GM04503 (cell line): ENCODE measurements at places on chromosomes 5 and 9.
A peak's percentile ranks its signal among the peaks of the same experiment; 100 is the strongest.

GRCh38 chr5:81545911-81546310 is 152.0 kb upstream of the ACOT12 start:
- no peak for DNase-seq

GRCh38 chr9:16030528-16031185 is 477.8 kb downstream of the CCDC171 start:
- peak; percentile 66 for DNase-seq

- no peak for DNase-seq
These were observed 48.9 kb downstream of the NTRK2 start for GRCh38 chr9:84718476-84718875.

DNA sequence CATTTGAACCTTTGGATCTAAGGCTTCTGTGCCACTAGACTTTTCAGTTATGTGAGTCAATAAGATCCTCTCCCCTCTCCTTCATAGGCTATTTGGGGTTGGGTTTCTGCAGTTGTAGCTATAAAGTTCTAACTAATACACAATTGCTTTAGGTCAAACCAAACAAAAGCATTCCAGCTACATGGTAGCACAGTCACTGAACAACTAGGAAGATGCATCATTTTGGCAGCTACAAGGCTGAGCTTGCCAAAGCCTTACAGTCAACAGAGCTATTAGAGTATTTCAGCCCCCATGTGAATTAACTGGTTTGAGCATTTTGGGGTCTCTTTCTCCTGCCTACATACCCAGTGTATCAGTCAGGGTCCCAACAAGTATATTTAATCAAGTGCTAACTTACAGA is 234.6 kb downstream of the ZNF608 start:
- no peak for DNase-seq

DNA sequence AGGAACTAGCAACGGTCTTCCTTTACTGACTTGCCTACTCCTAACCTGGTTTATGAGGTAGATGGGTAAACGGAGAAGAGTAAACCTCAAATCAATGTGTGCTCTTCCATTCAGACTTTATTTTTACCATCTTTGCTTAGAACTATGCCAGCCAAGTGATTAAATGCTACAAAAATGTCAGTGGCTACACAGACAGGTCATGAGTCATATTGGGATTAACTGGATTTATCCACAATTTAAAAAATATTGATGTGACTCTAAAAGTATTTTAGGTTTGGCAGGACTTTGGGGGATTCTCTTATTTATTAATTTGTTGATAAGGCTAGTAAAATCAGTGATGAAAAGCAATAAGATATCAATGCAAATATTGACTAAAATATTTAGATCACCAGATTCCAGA is 275.0 kb downstream of the PLK2 start:
- peak; percentile 31 for DNase-seq

DNA sequence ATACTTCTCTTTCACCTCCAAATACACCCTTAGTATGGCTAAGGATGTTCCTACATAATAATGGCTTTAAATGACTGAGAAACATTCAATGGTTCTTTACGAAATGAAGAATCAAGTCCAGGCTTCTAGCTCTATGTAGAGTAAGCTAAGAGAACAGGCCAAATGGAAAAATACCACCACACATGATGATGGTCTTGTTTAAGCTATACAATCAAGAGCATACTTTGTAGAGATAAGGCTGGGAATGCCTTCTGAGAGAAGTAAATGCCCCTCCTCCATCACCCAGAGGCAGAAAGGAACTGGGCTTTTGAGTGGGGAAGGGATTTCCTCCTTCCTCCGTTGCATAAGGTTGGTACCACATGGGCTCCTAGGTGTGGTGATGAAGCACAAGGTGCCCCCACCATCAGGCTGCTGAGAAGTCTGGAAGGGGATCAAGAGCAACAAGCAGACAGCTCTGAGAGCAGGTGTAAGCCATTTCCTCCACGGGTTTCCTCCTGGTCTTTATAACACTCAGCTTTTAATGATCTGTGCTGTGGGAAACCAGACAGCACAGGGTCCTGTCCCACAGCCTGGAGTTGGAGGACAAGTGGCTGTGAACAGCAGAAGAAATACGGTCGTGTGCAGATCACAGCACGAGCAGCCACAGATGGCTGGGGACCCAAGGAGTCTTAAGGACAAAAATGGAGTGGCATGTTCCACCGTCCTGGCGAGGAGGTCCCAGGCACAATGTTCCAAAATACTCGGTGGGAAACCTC is 396.9 kb downstream of the CTNND2 start:
- DNase-seq, result no peak

- no peak for DNase-seq
These were observed 51.3 kb downstream of the ARL15 start for GRCh38 chr5:54259090-54259489.

GRCh38 chr5:58317009-58317408 is 142.9 kb downstream of the PLK2 start:
- no peak for DNase-seq

GRCh38 chr5:174901336-174901735 is 177.0 kb downstream of the MSX2 start:
- DNase-seq, result no peak

- DNase-seq, result no peak
These were observed 4.8 kb upstream of the IFNA8 start for GRCh38 chr9:21404146-21404545.

- no peak for DNase-seq
These were observed 8.1 kb downstream of the NDST1 start for GRCh38 chr5:150516011-150516410.

- DNase-seq, result peak; percentile 86
These were observed 15.3 kb downstream of the C9orf152 start for GRCh38 chr9:110192531-110193261.

- no peak for DNase-seq
These were observed 8.1 kb downstream of the ARPC5L start for GRCh38 chr9:124869986-124870560.

GRCh38 chr5:107118184-107119019 is 552.3 kb downstream of the EFNA5 start:
- DNase-seq, result no peak

DNA sequence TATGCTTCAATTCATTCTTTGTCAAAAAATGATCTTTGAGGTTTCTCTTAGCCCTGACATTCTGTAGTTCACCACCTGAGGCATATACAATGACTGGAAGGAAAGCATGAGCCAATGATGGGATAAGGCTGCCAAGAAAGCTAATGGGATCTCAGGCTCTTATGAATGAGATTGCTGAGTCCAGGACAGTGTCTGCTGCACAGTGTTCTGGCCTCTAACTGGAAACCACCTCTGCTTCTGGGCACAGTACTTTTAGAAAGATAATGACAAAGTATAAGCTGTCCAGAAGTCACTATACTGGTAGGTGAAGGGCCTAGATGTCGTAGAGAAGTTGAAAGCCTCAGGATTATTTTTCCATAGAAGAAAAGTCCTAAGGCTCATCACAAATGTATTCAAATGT is 69.1 kb upstream of the PAPPA start:
- DNase-seq, result no peak

GRCh38 chr5:156929366-156929948 is 33.6 kb downstream of the TIMD4 start:
- no peak for DNase-seq

DNA sequence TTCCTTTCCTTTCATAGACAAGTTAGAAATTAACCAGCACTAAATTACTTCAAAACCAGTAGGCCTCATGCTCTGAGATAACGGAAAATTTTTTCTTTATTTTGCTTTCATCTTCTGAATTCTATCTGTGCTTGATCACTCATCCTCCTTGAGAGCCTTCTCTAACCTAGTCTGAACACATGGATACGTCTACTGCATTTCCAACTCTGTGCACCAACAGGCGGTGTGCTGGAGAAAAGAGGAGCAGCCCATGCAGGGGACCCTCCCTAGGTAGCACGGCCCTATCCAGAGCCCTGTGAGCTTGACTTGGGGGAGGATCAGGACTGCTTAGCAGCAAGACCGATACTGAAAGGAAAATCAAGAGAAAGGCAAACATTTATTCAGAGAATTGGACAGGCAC is 149.8 kb downstream of the AUH start:
- DNase-seq, result no peak

- no peak for DNase-seq
These were observed 235.5 kb downstream of the SLIT3 start for GRCh38 chr5:169065400-169065799.

- DNase-seq, result no peak
These were observed 2.6 kb upstream of the TXNDC8 start for GRCh38 chr9:110340306-110340705.

- no peak for DNase-seq
These were observed 516.9 kb upstream of the ZNF608 start for GRCh38 chr5:125263356-125263755.

DNA sequence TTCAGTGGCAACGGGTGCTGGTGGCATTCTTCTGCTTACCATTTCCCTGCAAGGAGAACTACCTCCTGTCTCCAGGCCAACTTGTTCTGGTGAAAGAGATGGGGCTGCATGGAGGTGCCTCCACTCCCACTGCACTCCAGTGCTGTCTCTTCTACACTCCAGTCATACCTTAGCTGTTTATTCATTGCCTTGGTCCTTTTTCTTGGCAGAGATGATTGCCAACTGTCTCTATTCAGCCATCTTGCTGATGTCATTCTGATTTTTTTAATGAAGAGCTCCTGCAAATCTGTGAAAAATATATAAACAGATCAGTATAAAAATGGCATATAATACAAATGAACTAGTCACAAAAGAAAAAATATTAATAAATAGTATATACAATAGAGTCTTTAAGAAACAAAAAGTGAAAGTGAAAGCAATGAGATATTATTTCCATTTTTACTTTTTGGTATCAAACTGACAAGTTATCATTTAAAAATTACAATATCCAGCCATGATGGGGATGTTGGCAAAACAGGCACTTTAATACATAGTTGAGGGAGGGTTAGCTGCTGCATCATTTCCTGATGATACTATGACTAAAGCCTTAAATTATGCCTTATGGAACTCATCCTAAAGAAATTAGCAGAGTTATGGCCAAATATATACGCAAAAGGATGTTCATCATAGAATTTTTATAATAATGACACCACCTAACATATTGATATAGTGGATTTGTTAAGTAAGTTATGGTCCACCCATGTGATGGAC is 109.4 kb downstream of the CARTPT start:
- no peak for DNase-seq

DNA sequence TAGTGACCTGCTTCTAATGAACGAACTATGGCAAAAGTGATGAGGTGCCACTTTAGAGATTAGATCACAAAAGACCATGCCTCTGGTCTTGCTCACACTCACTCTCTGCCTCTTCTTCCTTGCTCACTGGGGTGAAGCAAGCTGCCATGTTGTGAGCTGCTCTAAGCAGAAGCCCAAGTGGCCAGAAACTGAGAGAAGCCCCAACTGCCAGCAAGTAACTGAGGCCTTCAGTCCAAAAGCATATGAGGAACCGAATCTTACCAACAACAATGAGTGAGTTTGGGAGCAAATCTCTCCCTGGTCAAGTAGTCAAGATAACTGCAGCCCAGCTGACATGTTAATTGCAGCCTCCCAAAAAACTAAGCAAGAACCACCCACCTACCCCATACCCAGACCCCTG is 126.0 kb upstream of the ACO1 start:
- no peak for DNase-seq

DNA sequence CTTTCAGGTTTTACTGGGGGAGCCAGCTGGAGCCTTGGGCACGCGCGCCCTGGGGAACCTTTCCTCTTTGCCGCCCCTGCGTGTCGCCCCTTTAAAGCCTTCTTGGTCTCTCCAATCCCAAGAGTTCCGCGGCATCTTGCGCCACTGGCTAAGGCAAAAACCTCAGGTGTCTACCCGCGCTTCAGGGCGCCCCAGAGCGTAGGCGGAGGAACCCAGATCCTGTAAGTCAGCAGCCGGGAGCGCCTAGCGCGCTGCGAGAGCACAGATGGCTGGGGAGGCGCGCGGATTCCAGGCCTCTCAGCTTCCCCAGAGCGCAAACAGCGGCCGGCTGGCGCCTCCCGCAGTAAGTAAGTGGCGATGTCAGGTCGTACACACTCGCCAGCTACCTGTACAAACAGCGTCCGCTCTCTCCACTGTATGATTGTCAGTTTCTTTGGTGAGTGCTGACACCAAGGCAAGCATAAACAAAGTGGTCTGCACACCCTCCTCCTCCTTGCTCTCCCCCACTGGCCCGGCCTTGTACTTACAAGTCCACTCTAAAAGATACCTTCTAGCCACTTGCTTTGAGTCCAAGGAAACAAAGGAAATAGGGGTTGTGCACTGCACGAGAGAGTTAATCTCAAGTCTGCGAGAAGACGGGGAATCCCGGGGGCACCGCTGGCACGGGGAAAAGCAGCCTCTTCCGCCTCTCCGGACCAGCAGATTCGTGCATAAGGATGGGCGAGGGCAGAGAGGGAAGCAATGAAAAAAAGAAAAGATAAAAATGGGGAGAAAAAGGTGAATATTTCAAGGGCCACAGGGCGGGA is 2.9 kb downstream of the HTR1A start:
- DNase-seq, result no peak

- DNase-seq, result no peak
These were observed 195.2 kb upstream of the PTGER4 start for GRCh38 chr5:40484495-40484894.

GRCh38 chr9:132411091-132411508 is 1.1 kb downstream of the CFAP77 start:
- no peak for DNase-seq

DNA sequence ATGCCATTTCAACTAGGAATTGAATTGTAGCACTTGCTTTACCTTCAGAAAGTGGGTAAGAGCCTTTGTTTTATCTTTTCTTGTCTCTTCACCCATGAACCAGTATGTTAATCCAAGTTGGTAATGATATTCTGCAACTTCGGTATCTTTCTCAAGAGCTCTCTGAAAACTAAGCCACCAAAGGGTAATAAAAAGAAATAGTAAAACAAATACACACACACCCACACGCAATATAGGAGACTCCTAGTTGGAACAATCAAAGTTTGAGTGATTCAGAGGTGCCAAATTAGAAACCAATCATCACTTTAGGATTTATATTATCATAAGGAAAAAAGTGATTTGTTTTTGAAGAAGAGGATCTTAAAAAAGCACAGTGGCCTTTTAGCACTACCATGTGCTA is 30.4 kb downstream of the SKIC3 start:
- no peak for DNase-seq

DNA sequence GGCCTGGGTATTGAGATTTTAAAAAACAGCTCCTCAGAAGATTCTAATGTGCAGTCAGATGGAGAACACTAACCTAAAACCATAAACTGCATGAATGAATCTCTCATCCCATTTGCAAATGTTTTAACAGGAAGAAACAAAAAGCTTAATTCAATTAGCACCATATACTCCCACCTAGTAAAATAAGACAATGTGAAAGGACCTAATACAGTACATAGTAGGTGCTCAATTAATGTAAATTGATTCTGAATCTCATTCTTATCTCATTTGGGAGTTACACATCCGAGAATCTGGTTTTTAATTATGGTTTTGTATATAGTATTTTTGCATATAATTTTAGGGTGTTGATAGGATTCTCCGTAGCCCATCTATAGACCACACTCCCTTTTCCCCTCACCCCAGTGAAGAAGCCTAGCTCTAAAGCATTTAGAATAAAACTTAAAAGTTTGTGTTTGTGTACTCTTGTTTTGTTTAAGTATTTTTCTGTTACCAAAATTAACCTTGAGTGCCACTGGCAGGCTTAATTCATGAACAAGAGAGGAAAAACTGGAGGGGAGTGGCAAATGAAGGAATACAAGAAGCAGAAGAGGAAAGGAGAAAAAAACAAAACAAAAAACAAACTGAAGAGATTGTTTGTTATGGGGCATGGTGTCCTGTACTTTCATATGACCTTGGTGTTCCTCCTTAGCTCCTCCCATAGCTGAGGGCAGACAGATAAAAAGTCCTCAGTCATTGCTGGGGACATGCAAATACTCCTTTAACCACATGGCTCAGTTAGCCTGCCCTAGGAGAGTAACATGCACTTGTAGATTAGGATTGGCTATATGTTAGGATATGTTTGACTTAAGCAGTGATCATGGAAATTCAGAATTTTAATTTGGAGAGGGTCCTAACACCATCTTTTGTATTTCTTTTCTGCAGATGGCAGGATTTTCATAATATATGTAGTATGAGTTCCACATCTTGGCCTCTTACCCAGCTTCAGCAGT is 1.2 kb downstream of the RNF14 start:
- no peak for DNase-seq
